Transverse colon (tissue), 4 donors: ENCODE measurements at places on chromosomes 11 and 22.

DNA sequence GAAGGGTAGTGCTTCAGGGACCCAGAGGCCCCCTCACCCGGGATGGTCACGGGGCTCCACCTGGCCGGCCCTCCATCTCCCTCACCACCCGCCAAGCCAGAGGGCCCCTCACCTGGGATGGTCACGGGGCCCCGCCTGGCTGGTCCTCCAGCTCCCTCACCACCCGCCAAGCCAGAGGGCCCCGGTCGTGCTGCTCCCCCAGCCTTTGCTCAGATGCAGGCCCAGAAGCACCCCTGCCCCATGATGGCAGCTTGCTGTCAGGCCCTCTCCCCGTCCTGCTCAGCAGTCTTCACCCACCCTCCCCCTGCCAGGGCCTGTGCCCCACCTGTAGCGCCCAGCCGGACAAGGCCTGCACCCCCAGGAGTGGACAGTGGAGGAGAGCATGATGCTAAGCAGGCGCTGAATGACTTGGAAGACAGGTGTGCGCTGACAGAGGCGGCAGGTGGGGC is 7.3 kb downstream of the DENND6B start:
- no peaks in the 10 kb centered on the region for H3K36me3 ChIP-seq
- H3K4me1 ChIP-seq, result peaks cover 2% of the 10 kb centered on the region
- H3K27ac ChIP-seq, result no peak overlapping the region
- no peaks in the 10 kb centered on the region for H3K27me3 ChIP-seq

GRCh38 chr11:30358536-30358935 is 35.6 kb downstream of the ARL14EP start:
- H3K27ac ChIP-seq, result no peak overlapping the region
- no peak overlapping the region for H3K4me3 ChIP-seq
- no peak for DNase-seq
- H3K27me3 ChIP-seq, result no peaks in the 10 kb centered on the region
- H3K36me3 ChIP-seq, result no peaks in the 10 kb centered on the region
- no peaks in the 10 kb centered on the region for H3K4me1 ChIP-seq

DNA sequence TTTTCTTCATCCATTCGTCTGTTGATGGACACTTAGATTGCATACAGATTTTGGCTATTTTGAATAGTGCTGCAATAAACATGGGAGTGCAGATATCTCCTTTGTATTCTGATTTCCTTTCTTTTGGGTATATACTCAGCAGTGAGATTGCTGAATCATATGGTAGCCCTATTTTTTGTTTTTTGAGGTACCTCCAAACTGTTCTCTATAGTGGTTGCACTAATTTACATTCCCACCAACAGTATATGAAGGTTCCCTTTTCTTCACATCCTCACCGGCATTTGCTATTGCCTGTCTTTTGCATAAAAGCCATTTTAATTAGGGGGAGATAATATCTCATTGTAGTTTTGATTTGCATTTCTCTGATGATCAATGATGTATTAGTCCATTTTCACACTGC is 96.1 kb downstream of the PRR5L start:
- no peak overlapping the region for H3K4me3 ChIP-seq
- no peaks in the 10 kb centered on the region for H3K36me3 ChIP-seq
- no peak for DNase-seq
- no peaks in the 10 kb centered on the region for H3K27me3 ChIP-seq
- no peaks in the 10 kb centered on the region for H3K4me1 ChIP-seq
- no peak overlapping the region for H3K27ac ChIP-seq

GRCh38 chr11:25441421-25441820 is 890.5 kb upstream of the ANO3 start:
- H3K4me3 ChIP-seq, result no peak overlapping the region
- no peaks in the 10 kb centered on the region for H3K4me1 ChIP-seq
- H3K36me3 ChIP-seq, result no peaks in the 10 kb centered on the region
- H3K27me3 ChIP-seq, result no peaks in the 10 kb centered on the region
- no peak overlapping the region for H3K27ac ChIP-seq

- no peaks in the 10 kb centered on the region for H3K27me3 ChIP-seq
- H3K27ac ChIP-seq, result no peak overlapping the region
- no peaks in the 10 kb centered on the region for H3K36me3 ChIP-seq
- H3K4me1 ChIP-seq, result peaks cover 16% of the 10 kb centered on the region
- no peak for DNase-seq
Observed at GRCh38 chr22:29937940-29938693, 55.1 kb downstream of the MTMR3 start.

DNA sequence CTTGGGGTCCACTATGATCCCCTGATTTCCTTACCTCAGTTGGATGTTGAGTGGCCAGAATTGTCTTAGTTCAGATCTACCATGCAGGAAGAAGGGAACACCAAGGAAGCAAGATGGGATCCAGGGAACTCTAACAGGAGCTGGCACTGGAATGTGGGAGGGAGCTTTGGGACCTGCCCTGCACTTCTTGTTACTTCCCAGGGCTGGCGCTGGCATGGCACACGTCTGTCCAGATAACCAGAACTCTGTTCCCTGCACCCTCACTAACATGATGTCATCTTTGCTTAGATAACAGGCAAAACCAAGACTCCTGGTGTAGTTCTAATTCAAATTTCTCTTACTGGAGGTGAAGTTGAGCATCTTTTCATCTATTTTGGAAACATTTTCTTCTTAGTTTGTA is 550.0 kb downstream of the MN1 start:
- no peaks in the 10 kb centered on the region for H3K36me3 ChIP-seq
- no peak overlapping the region for H3K27ac ChIP-seq
- DNase-seq, result no peak
- H3K4me3 ChIP-seq, result no peak overlapping the region

- H3K4me1 ChIP-seq, result no peaks in the 10 kb centered on the region
- no peak overlapping the region for H3K27ac ChIP-seq
- no peaks in the 10 kb centered on the region for H3K36me3 ChIP-seq
- H3K27me3 ChIP-seq, result no peaks in the 10 kb centered on the region
- no peak for DNase-seq
Observed at GRCh38 chr22:28481725-28482124, 197.9 kb downstream of the TTC28 start.

GRCh38 chr11:47182380-47182779 is 3.9 kb downstream of the PACSIN3 start:
- peaks cover 39% of the 10 kb centered on the region for H3K4me1 ChIP-seq
- H3K27me3 ChIP-seq, result peaks cover 31% of the 10 kb centered on the region
- peak overlapping the region; percentile 92 for H3K27ac ChIP-seq
- no peak for DNase-seq
- H3K36me3 ChIP-seq, result no peaks in the 10 kb centered on the region

DNA sequence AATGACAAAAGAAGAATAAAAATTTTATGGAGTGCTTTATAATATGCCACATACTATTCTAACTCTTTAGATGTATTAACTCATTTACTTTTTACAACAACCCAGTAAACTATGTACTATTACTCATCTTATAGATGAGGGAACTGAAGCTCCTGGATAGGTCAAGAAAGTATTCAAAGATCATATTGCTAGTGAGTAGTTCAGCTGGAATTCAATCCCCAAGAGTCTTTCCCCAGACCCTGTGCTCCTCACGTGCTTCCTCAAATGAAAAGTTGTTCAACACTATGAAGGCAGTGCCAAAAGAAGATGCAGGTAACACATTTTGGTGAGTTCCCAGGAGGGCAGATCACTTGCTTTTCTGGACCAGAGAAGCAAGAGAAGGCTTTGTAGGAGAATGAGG is 46.8 kb downstream of the BTG4 start:
- no peak overlapping the region for H3K4me3 ChIP-seq
- DNase-seq, result no peak
- peaks cover 7% of the 10 kb centered on the region for H3K27me3 ChIP-seq

DNA sequence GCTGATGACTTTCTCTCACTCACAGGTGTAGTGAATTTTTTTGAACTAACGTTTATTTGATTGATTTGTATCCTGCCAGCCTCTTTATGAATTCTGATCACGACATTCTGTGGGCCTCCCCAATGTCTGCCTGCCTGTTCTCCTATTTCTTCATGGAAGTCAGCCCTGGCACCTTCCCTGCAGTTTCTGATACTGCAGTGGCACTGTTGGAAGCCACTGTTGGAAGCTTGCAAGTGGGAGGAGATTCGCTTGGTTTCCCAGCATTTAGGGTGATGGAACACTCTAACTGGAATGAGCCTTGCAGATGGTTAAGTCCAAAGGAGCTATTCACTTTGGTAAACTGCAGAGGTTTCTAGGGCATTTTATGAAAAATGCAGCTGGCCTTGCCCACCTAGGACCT is 1.3 kb upstream of the THY1 start:
- peaks cover 38% of the 10 kb centered on the region for H3K27me3 ChIP-seq
- no peaks in the 10 kb centered on the region for H3K36me3 ChIP-seq
- H3K4me1 ChIP-seq, result peaks cover 16% of the 10 kb centered on the region
- no peak for DNase-seq

GRCh38 chr11:77410076-77410827 is 63.6 kb downstream of the PAK1 start:
- peaks cover 26% of the 10 kb centered on the region for H3K4me1 ChIP-seq
- H3K4me3 ChIP-seq, result no peak overlapping the region
- no peak overlapping the region for H3K27ac ChIP-seq
